ENCODE measurements at places on chromosomes 6 and 20.

GRCh38 chr6:51301962-51302361, 483.3 kb downstream of the TFAP2B start:
- no peak for DNase-seq

DNA sequence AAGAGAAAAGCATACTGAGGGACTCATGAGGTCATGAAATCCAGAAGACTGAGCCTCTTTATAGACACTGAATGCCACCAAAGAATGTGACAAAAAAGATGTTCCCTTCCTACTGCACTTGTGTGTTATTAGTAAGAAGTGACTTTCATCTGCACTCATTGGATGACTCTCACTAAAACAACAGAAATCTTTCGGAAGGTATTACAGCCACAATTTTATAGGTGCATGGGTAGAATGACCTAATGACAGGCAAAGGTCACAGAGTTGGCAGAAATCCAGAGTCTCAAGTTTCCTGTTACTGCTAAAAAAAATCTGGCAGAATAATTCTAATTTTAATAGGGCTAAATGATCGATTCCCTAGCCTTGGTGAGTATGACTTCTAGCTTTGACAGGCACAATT, 13.3 kb downstream of the PKHD1 start:
- no peak for DNase-seq

DNA sequence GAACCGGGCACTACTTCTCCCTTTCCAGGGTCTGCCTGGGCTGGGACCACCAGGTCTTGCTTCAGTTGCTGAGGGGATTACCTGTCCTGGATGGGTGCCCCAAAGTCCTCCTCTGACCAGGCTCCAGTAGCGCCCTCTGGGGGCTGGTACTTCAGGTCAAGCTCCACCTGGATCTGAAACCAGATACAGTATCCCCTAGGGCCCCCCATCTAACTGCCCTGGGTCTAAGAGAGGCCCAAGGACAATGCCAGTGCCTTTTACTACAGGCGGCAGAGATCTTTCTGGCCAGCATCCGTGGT, 11.2 kb upstream of the SPAG4 start:
- no peak for DNase-seq

DNA sequence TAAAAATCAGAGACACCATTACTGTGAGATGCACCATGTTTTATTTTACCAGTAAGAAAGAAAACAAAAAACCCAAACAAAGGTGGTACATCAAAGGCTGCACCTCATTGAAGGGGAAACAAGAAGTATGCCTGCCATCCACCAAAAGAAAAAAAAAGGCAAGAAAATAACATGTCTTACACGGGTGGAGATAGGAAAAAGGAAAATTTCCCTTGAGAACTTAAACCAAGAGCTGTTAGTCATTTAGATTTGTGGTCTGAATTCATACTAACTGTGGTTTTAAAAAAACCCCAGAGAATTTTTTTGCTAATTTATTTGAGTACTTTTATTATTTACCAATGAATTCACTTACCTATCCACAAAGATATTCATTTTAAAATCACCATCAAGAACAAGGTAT, 144.0 kb downstream of the LRRC1 start:
- DNase-seq = peak; percentile 65

GRCh38 chr20:21661488-21662055, 43.9 kb upstream of the PAX1 start:
- DNase-seq = no peak

DNA sequence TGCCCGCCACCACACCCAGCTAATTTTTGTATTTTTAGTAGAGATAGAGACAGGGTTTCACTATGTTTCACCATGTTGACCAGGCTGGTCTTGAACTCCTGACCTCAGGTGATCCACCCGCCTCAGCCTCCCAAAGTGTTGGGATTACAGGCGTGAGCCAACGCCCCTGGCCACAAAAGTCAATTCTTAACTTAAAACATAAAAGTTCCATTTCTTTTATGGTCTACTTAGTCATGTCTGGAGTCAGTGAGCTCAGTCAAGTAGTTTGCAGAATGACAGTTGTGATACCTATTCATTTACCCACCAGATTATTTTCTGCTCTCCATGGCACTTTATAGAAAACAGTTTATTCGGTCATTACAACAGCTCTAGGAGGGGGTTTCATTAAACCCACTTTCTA, 103.1 kb upstream of the ESR1 start:
- DNase-seq = no peak

DNA sequence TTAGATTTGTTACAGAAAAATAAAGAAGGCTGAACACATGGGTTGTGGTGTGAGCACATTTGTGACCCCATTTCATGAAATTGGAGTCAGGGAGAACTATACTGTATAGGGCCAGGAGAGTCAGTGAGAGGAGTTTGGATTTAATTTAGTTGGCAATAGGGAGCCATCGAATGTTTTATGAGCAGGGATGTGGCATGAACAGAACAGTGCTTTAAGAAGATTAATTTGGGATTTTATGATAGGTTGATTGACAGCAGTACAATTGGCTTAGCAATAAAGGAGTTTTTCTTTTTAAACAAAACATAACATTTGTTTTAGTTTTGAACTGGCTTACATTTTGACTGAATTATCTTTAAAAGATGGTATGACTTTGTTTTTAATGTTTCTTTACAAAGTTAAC, 105.6 kb upstream of the GLP1R start:
- no peak for DNase-seq

- DNase-seq = peak; percentile 61
These were observed at the start of gene SGK2 for GRCh38 chr20:43558412-43559146. SGK2 (plus strand) TSS chr20:43559027; CDS start chr20:43566496, 7,469 bp downstream.

GRCh38 chr6:36916126-36916525, 30.4 kb downstream of the C6orf89 start:
- DNase-seq = no peak
